Right kidney (tissue), 9 donors: ENCODE measurements at places on chromosomes 7 and 10.

- DNase-seq = no peak
Measured at GRCh38 chr7:13829231-13829630, 160.2 kb downstream of the ETV1 start.

DNA sequence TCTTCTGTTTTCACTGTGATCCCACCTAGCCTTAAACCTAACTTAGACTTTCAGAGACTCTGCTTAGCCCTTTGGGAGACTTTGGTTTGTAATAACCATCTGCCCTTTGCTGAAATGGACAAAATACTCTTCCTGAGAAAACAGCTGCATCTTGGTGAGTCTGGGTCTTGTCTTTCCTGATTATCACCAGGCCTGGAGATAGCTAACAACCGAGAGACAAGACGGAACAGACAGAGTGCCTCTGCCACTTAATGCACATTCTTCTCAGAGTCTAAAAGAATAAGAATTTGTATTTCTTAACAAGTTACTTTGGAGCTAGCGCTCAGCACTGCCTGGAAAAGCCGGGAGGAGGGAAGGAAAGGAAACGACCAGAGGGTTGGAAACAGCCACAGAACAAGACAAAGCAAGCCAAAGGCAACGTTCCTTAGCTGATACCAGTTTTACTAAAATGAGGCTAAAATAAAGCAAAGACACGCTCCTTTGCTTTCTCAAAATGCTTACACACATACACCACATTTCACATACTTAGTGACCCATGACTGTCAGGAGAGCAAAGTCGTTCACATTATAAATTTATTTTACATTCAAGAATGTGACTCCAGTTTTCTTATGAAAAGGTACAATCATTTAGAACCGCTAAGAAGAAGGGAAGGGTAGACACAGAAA is 70.3 kb upstream of the DGKI start:
- DNase-seq = peak; percentile 13

DNA sequence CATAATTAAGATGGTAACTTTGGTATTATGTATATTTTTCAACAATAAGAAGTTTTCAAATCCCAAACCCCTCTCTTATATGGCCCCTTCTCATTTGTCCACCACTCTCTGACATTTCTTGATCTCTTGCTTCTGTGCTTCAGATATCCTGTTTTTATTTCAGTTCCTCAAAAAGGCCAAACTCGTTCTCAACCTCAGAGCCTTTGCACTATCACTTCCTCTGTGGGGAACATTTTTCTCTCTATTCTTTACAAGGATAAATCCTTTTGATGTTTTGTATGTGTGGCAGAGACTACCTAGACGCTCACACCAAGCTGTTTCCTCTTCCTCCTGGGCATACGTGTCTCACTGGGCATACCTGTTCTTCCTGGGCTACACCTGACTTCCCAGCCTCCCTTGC is 54.2 kb upstream of the FRMD4A start:
- DNase-seq = no peak

GRCh38 chr7:69962186-69963065 is 364.2 kb downstream of the AUTS2 start:
- peak; percentile 23 for DNase-seq

GRCh38 chr7:91228327-91228726 is 35.9 kb upstream of the FZD1 start:
- no peak for DNase-seq

- DNase-seq = no peak
Measured at GRCh38 chr10:28046579-28046978, 47.7 kb upstream of the ODAD2 start.

DNA sequence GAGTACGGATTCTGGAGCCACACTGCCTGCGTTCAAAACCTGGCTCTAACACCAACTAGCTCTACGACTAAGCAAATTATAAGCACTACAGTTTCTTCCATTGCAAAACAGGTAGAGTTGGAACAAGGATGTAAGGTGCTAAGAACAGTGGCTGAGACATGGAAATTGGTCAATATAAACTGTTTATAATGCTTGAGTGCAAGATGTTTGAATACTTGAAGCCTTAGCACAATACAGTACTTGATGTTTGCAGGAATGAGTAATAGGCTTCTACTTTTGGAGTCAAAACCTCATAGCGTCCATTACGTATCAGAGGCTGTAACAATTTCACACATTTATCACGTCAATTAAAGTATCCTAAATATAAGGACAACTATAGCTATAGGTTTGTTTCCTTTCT is 6.9 kb downstream of the NT5C2 start:
- no peak for DNase-seq
